Activated T-cell treated with anti-CD3 and anti-CD28 coated beads for 1 hour (primary cell): ENCODE measurements at places on chromosomes 2 and 18.

- no peak for DNase-seq
Observed at GRCh38 chr2:168097431-168097830, 150.0 kb downstream of the STK39 start.

GRCh38 chr2:72543497-72544216 lies 282.2 kb downstream of the EXOC6B start:
- DNase-seq = no peak

DNA sequence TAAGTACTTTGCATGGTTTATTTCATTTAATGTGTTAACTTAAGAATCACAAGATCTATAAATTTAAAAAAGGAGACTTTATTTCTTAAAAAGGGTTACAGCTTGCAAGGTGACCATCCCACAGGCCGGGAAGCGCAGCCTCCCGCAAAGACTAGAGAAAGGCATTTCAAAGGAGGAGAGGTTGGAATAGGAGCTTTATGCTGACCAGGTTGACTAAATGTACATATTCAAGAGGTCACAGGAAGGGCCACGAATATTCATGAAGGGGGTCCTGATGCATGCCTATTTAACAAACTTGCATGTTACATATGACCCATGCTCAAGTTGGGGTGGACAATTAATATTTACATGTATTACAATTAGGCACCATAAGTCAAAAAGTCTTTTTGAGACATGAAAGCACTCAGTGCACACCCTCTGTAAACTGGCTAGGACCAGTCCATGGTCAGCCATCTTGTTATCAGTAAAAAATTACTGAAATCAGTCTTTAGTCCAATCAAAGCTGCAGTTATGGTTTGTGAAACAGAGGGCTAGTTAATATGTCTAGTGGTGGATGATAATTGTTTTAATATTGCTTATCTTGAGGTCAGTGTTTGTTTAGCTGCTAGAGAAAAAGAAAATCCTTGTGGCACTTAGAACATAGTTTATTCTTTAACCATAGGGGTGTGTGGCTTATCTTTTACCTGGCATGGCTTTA lies 169.3 kb downstream of the KCNE4 start:
- DNase-seq = no peak

DNA sequence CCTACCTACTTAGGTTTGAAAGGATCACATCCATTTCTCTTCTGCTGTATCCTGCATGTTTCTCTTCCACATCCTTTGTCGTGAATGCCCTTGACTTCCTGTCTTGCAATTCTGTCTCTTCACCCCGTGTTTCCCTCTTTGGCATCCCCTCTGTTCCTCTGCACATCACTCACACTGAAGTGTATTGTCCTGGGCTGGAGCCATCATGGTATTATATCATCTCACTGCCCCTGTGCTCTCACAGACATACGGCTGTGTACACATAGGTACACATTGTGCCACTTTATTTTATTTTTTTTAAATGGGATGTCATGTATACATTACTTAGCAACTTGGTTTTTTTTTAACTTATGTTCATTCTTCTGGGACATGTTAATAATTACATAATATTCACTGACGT lies 291.6 kb downstream of the ALPK2 start:
- DNase-seq = no peak

DNA sequence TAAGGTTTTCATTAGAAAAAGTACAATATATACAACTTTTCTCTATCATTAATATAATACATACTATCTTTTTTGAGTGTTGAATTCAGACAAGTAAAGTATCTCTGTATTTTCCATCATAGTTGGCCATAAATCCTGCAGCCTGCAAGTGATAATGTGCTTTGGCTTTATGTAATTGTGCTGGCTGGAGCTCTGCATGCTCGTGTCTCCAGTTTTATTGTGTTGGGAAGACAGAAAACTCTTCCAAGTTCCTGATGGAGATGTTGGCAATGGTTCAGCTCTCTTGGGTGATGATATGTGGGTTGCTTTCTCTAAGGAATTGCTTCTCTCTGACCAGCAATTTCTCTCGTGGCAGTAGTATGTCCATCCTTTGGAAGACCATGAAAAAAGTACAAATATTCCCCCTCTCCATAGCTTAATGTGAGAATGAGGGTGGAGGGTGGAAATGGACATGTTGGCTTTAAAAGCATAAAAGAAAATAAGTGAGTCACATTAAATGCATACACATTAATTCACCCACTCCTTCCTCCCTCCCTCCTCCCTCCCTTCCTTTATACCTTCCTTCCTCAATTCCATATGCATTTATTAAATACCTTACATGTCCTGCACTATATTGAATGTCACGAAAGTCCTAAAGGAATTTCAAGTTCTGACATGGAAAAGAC lies 344.2 kb downstream of the MTX2 start:
- no peak for DNase-seq

DNA sequence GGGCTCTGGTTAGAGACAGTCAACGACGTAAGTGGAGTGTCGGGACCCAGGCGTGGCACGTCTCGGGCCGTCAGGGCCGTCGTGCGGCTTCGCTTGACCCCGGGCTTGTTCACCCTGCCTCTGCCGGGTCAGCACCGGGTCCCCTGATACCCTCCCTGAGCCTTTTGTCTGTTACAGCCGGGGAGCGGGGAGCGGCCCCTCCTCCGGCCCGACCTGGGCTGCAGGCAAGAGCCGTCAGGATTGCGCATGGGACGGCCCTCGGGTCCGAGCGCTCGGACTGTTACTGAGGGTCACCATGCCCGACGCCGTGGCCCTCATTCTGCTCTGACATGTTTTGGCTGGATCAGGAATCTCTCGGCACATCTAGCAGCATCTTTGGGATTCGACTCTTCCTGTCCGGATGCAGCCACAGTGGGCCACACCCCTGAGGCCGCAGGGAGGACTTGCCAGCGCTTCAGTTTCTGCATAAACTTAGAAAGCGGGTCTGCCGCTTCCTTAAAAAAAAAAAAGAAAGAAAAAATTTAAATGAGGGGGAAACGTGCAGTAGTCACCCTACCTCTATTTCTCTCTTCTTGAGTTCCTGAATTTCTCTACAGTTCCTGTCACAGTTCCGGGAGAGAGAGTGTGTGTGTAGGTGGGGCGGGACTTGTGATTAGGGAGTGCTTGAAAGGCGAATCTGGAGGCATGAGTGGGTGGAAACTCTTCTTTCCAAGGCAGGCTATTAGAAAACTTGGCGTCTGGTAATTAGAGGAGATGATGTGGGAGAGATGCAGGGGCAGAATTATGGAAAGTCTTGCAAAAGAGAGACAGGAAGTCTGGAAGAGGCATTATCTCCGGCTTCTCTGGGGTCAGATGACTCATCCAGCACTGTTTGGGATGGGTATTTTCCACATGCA lies 909 bp downstream of the TMEM87B start:
- DNase-seq = peak; percentile 11

- no peak for DNase-seq
Observed at GRCh38 chr2:205115511-205115910, 566.8 kb upstream of the NRP2 start.

DNA sequence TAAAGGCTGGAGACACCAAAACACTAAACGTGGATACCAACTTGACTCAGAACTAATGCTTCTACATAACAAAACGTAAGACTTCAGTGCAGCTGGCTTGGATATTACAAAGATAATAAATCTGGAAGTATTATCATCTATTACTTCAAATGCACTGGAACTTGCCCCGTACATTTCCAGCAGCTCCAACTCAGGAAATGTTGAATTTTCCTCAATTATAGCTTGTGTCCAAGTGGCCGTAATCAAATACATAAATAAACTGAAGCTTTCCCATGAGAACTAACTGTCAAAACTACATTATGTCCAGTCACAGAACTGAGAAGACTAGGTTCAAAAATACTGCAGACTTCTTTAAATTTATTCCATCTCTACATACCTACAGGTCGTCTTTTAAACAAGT lies 6.2 kb downstream of the PDE1A start:
- DNase-seq = no peak

DNA sequence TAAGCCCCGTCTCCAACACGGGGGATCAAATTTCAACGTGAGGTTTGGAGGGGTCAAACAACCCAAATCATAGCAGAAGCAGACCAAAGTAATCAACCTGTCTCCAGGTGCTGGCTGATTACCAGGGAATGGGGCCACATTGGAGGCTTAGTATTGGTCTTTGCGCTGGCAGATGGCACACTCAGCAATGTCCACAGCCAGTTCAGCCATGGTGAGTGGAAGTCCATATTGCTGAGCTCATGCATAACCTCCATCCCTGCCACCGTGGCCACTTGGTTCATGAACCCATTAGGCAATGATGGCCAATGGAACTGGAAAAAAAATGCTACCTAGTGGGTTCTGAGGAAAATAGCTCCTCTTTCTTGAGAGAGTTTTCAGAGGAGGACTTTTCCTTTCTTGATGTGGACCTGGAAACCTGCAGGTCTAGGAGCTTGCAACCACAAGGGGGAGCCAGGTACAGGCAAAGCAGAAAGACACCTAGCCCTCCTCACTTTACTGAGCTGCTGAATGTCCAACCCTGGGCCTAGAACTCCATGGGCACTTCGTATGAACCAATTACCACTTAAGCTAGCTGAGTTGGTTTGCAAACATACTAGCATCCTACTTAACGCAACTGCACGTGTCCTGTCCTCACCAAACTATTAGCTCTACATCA lies 128.0 kb upstream of the GYPC start:
- peak; percentile 65 for DNase-seq

GRCh38 chr2:236960531-236960930 lies 125.2 kb upstream of the COPS8 start:
- DNase-seq = no peak

DNA sequence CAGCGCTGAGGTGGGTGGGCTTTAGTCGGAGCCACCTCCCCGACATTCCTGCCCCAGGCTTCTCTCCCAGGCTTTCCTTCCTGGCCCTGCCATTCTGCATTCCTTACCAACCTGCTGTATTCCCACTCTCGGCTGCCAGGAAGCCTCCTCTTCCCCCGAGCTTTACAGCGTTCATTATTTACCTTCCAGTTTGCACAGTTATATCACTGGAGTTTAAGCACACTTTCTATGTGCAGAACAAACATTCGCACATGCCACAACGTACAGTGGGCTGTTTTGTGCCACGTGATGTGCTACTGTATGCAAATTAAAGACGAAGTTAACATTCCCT lies 246.3 kb downstream of the SOX11 start:
- no peak for DNase-seq
